ENCODE measurements at places on chromosomes 16 and 17. TPM values are rescaled to one million over a fixed set of nuclear protein-coding genes. Genes with fewer than 3 reads are reported as not detected.

The C1QL1 gene
- total RNA-seq: 1.1 TPM

The PIMREG gene
- total RNA-seq: not detected

GRCh38 chr16:89292443-89293078, 75.1 kb downstream of the ZNF778 start:
- peaks cover 10% of the 10 kb centered on the region for H3K4me1 ChIP-seq
- no peak for DNase-seq
- H3K36me3 ChIP-seq: no peaks in the 10 kb centered on the region

- no peaks in the 10 kb centered on the region for H3K36me3 ChIP-seq
- peaks cover 98% of the 10 kb centered on the region for H3K27me3 ChIP-seq
- no peak overlapping the region for H3K27ac ChIP-seq
- H3K4me1 ChIP-seq: peaks cover 13% of the 10 kb centered on the region
- peak overlapping the region; percentile 43 for H3K4me3 ChIP-seq
Observed at GRCh38 chr17:48717367-48718226, 4.7 kb downstream of the PRAC1 start.

DNA sequence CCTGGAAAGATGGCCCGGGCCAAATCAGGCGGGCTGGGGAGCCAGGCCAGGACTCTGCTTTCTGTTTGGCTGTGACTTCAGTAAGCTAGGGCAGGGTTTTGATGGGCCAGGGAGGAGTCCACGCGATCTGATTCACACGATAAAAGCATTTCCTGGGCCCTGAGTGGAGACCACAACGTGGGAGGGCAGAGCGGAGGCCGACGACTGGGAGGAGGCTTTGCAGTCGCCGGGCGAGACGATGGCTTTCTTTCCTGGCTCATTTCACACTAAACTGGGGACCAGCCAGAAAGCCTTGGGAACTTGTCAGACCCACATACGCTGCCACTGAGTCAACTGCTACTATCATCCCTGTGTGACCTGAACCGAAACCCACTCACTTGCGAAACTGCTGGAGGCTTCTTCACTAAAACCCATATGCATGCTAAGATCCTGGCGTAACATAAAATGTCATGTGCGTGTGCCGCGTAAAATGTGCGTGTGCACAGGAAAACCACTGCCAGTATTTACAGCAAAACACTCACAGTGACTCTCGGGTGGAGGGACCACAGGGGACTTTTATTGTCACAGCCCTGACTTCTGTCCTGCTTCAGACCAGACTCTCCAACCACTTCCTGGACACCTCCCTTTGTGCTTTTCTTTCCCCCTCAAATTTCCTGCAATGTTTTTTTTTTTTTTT, 14.2 kb upstream of the RHBDF2 start:
- H3K4me1 ChIP-seq: peaks cover 3% of the 10 kb centered on the region
- DNase-seq: peak; percentile 72
- no peak overlapping the region for H3K4me3 ChIP-seq
- H3K36me3 ChIP-seq: no peaks in the 10 kb centered on the region
- no peaks in the 10 kb centered on the region for H3K27me3 ChIP-seq

DNA sequence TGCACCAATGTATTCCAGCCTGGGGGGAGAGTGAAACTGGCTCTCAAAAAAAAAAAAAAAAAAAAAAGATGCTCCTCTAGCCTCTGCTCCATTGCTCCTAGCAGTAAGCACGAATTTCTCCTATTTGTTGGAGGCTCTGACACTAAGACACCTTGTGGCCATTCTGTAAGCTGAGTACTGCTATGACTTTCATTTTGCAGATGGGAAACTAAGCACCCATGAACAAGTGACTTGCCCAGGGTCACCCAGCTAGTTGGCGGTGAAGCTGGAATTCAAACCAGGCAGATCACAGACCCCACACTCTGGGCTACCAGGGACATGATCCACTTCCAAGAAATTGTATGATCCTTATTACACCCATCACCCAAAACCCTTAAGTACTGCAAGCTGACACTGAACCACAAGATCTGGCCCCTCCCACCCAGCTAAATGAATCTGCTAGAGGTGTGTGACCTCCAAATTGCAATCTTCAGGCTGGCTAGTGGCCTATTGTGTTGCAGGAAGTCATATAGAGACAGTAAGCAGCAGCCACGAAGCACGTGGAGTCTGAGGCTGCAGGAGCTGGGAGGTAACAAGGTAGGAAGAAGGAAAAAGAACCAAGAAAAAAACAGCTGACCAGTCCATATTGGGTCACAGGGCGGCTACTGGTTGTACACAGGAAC, 209.4 kb downstream of the XYLT1 start:
- no peak overlapping the region for H3K4me3 ChIP-seq
- DNase-seq: peak; percentile 51
- H3K27ac ChIP-seq: peak overlapping the region; percentile 6
- H3K4me1 ChIP-seq: peaks cover 42% of the 10 kb centered on the region

DNA sequence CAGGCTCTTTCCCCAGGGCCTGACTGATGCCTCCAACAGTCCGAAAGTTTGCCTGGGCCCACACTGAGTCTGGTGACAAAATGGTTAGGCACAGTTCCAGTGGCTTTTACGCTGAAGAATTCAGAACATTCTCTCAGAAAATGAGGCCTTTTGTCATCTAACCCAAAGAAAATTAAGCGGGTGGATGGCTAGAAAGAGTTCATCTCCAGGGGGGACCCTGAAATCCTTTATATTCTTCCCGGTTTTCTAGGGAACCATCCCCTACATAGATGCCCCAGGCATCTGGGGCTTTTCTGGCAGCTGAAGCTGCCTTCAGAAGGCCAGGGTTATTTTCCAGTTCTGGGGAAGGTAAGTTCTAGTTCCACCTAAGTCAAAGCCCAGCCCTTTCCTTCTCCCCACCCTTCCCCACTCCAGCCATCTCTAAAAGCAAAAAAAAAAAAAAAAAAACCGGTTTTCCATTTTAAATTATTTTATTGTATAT, 2.2 kb downstream of the RASD1 start:
- H3K4me1 ChIP-seq: peaks cover 29% of the 10 kb centered on the region
- H3K4me3 ChIP-seq: peak overlapping the region; percentile 11
- H3K27me3 ChIP-seq: peaks cover 7% of the 10 kb centered on the region
- DNase-seq: no peak

GRCh38 chr17:74733365-74734122, 3.5 kb upstream of the RAB37 start:
- H3K4me3 ChIP-seq: no peak overlapping the region
- no peak overlapping the region for H3K27ac ChIP-seq
- peaks cover 23% of the 10 kb centered on the region for H3K4me1 ChIP-seq
- H3K27me3 ChIP-seq: peaks cover 28% of the 10 kb centered on the region

The SLC46A1 gene
- total RNA-seq: 15.9 TPM

DNA sequence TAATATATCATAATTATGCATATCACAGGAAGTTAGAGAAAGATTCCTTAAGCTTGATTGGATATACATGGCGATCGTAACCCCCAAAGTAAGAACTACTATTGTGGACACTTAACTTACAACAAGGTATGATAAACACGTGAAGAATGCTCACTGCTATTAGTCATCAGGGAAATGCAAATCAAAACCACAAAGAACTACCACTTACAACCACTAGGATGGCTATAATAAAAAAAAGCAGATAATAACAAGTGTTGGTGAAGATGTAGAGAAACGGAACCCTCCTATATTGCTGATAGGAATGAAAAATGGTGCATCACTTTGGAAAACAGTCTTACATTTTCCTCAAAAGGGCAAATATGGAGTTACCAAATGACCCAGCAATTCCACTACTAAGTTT, 265.9 kb downstream of the SLC39A11 start:
- H3K4me3 ChIP-seq: no peak overlapping the region
- no peaks in the 10 kb centered on the region for H3K27me3 ChIP-seq
- DNase-seq: no peak
- H3K36me3 ChIP-seq: no peaks in the 10 kb centered on the region
- no peaks in the 10 kb centered on the region for H3K4me1 ChIP-seq

DNA sequence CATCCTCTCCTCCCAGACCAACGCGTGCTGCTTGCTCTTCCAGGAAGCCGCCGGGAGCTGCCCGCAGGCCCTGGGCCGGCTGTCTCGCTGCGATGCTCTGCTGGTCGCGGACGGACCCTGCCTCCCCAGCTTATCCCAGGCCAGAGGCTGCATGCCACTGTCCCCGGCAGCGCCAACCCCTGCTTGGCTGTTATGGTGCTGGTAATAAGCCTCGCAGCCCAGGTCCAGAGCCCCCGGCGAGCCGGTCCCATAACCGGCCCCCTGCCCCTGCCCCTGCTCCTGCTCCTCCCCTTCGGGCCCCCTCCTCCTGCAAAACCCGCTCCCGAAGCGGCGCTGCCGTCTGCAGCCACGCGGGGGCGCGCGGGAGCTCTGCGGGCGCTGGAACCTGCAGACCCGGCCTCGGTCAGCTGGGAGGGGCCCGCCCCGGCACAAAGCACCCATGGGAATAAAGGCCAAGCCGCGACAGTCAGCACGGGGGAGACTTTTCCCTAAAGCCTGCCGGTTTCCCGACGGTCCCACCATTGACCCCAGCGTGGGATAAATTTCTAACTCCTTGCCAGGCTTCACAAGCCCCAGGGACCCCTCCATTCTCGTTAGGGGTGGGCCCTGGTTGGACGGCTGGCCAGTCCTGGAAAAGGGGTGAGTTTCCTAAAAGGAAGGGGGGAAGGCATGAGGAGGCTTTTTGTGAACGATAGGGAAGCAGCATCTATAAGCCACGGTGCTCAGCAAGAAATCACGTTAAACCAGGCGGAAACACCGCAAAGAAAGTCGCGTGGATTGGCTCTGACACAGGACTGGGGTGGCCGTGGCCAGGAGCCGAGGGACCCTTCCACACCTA, 11.2 kb downstream of the ENPP7 start:
- H3K36me3 ChIP-seq: no peaks in the 10 kb centered on the region
- peak; percentile 75 for DNase-seq
- peaks cover 68% of the 10 kb centered on the region for H3K27me3 ChIP-seq
- H3K4me3 ChIP-seq: no peak overlapping the region

The CDYL2 gene
- 2.6 TPM for total RNA-seq

Data from transverse colon (tissue), 4 donors.